ENCODE measurements at places on chromosomes 1 and 21.

GRCh38 chr1:193699261-193699660 lies 512.8 kb upstream of the B3GALT2 start:
- no peak for DNase-seq

GRCh38 chr1:53093451-53093754 lies 31.4 kb downstream of the PODN start:
- DNase-seq: no peak

DNA sequence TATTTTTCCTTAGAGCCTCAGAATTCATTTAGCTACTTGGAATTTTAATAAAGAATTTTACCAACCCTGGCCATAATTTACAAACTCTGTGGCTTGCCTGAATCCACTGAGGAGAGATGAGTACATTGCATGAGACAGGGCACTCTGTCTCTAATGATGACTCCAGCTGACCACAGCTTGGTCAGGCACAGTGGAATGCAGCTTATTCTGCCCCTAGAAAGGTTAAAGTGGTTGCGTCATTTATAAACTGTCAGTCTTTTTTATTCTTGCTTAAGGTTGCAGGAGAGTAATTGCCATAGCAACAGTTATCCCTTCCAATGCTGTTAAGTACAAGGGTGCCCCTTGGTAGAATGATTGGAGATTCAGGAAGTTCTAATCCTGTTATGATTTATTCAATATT lies 28.3 kb downstream of the PDE4B start:
- no peak for DNase-seq

DNA sequence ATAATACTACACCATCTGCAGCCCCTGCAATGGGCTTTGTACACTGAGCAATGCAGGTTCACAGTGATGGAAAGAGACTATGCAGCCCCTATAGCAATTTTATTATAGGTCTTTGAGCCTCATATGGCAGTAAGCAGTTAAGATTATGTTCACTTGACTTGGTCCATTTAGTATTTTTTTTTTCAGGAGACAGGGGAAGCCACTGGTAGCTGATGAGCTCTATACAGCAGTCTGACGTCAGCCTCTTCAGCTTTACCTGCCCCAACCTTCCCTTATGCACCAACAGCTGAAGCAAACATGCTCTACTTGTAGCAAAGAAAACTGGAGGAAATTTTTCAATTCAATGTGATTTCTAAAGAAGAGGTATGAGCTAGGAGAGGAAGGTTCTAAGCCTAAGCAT lies 32.2 kb downstream of the AIDA start:
- DNase-seq: no peak

DNA sequence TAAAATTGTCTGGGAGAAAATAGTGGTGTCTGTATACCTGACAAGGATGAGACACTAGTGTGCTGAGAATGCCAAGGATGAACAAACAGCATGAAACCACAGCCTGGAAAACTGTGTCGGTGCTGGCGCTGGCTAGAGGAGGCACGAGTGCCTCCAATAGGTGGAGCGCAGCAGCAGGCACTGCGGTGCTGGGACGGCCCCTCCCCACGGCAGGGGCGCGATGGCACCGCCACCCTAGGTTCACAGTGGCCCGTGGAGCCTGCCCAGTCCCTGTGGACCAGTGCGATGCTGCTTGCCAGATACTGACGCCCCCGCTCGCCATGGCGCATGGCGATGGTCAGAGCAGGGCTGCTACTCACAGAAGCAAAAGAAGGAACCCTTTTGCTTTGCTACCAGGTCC lies 6.8 kb downstream of the CFAP410 start:
- DNase-seq: no peak

- no peak for DNase-seq
Measured at GRCh38 chr1:169236880-169237279, 130.4 kb downstream of the ATP1B1 start.

- no peak for DNase-seq
Measured at GRCh38 chr1:100539836-100540536, 2.0 kb downstream of the GPR88 start.

- no peak for DNase-seq
Measured at GRCh38 chr1:160685266-160685665, 26.4 kb downstream of the CD48 start.

DNA sequence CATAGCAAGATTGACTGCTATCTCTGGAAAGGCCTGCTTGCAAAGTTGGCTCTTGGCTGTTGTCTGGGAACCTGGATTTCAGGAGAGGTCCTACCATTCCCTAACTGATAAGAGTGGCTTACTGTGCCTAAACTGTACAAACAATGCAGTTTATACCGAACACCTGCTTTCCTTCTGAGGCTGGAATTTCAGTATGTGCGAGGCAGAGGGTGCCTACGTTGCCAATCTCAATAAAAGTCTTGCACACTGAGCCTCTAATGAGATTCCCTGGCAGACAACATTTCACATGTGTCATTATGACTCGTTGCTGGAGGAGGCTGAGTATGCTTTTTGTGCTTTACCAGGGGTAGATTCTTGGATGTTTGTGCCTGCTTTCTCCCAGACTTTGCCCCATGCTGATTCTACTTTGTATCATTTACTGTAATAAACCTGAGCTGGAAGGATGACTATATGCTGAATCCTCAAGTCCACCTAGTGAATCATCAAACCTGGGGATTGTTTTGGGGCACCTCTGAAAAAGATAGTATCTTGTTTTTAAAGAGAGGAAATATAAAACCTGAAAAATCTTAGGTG lies 58.9 kb upstream of the GNG4 start:
- no peak for DNase-seq

GRCh38 chr1:38915352-38915948 lies 26.2 kb downstream of the RHBDL2 start:
- DNase-seq: no peak

GRCh38 chr1:201500670-201501120 lies 6.2 kb downstream of the CSRP1 start:
- no peak for DNase-seq

DNA sequence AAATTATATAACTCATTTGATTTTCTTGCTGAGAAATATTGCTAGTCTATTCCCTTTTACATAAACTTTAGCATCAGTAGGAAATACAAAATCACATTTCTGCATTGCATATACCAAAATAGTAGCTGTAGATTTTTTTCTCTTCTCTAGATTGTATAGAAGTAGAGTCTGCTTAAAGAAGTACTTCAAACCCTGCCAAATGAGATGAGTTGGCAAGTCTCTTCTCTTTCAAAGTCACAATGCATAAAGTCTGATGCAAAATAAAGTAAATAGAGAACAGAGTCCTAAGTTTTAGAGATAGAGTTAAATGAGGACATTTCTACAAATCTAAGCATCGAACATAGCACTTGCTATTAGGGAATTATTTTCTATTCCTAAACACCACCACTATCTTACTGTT lies 6.4 kb downstream of the PLPPR4 start:
- DNase-seq: no peak

GRCh38 chr1:178628637-178629251 lies 96.3 kb upstream of the RALGPS2 start:
- DNase-seq: no peak

DNA sequence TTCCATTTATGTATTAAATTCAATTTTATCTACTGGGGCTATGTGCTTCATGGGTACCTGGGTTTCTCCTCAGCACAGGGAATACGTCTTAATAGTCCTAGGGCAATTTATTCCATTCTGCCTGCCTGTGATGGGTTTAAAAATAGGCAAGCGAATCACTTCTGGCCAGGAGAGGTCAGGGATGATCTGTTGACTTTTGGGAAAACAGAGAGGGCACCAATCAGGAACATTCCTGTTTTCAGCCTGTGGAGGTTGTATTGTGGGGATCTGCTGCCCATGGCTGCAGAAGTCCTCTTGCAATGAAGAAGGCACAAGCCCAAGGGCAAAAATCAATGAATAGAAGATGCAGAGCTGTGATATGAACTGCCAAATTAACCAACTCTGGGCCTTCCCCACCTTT lies 303.1 kb downstream of the CTH start:
- DNase-seq: no peak

- DNase-seq: no peak
Measured at GRCh38 chr21:46253610-46254124, 25.1 kb upstream of the LSS start.

GRCh38 chr1:57309630-57310029 lies 114.2 kb downstream of the DAB1 start:
- DNase-seq: no peak

- DNase-seq: peak; percentile 86
Measured at GRCh38 chr1:26417111-26417759, 6.6 kb downstream of the LIN28A start.

GRCh38 chr1:226625832-226626576 lies 77.4 kb downstream of the STUM start:
- DNase-seq: no peak

GRCh38 chr1:202683029-202683428 lies 27.2 kb downstream of the SYT2 start:
- no peak for DNase-seq

All from activated T-cell treated with anti-CD3 and anti-CD28 coated beads for 1 hour (primary cell).